SW 1271 (cell line): ENCODE measurements at places on chromosomes 5 and 9.

GRCh38 chr5:171736976-171737891 lies 48.4 kb upstream of the SMIM23 start:
- no peak for DNase-seq

DNA sequence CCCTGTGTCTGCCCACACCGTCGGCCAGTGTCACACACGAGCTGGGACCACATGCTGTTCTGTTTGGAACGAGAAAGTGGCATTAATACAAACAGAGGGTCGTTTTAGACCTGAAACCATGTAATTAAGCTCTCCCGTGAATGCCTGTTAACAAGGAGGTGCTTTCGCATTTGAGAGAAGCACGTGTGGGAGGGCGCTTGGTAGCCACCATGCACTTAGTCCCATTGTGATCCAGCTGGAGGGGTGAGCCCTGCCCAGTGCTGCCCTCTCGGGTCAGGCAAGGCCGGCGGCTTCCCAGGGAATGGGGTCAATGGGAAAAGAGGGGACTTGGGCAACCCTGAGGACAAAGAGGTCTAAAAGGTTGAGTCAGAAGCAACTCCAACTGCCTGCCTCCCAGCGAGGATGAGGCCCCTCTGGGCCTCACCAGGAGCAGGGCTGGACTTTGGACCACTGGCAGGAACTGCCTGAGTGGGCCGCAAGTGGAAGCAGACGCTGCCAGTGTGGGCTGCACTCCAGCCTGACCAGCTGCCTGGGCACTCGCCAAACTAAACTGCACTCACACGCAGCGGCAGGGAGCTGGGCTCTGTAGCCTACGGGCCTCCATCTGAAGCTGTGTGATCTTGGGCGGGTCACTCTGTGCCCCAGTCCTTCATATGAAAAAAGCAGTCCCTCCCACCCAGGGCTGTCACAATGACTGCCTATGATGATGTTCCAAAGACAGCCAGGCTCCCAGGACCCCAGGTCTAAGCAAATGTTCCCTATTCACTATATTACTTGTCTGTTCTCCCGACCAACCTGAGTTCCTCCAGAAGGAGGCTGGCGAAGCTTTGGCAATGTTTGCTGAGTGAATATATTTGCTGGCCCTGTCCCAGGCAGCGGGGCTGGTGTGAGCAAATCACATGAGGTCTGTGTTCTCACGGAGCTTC lies 195.7 kb downstream of the CDK5RAP2 start:
- DNase-seq = no peak

DNA sequence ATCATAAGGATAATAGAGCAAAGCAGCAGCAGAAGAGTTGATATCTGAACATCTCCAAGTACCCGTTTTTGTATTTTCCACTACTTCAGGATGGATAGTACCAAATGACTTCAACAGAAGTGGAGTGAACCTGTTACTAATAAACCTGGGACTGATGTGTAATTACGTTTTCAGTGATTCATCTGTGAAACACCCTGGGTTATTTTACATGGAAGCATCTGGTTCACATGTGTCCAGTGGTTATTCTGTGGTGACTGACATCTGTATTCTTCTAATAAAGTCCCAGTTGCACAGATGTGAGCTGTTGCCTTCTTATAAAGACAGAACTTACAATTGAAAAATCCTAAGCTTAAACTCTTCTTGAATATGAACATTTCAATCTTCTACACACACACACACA lies 139.7 kb upstream of the VCAN start:
- DNase-seq = no peak

DNA sequence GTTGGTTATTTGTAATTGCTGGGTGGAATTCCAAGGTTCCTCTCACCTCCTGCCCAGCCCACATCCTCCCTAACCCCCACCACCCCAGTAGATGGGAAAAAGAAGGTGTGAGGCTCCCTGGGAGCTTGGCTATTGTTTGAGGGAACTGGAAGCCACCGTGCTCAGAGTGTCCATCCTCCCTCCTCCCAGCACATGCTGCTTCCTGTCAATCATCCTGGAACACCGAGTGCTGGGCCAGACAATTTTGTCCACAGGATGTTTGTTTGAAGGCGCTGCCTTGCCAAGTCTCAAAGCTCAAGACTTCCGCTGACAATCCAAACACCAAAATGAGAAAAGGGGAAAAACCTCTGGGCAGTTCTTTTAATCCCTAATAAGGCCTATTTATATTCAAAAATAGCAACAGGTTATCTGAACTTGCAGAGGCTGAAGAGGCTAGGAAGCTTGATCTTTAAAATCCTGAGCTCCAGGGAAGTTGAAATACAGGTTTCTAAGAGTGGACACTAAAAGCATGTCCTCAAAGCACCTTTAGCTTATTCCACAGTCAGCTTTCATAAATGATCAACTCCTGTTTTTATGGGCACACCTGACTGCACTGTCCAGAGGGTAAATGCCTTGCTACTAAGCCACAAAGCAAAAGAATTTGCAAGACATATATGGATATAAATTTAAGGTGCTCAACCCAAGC lies 286.7 kb downstream of the NFIB start:
- no peak for DNase-seq

- no peak for DNase-seq
Measured at GRCh38 chr5:162487528-162488525, 420.3 kb downstream of the GABRG2 start.

- DNase-seq = no peak
Measured at GRCh38 chr9:3541206-3541605, 15.4 kb upstream of the RFX3 start.

DNA sequence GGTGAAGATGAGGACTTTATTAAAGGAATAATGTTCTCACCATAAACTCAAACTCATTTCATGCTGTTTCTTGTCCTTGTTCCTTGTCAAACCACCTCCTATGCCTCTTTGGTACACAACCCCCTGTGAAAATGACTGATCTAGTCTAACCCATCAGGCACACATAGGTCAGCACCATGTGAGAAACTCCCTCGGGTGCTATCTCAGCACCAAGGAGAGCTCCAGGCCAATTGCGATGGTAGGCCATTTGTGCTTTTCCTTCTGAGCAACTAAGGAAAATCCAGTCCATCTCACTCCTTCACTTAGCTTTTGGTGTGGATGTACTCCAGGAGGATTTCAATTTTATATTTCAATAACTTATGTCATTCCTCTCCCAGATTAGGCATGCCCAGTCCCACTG lies 199.8 kb downstream of the ZNF608 start:
- no peak for DNase-seq

GRCh38 chr5:58255386-58255785 lies 204.5 kb downstream of the PLK2 start:
- no peak for DNase-seq

GRCh38 chr5:65708145-65708544 lies 13.8 kb downstream of the SGTB start:
- no peak for DNase-seq

GRCh38 chr5:120083851-120084542 lies 380.1 kb upstream of the PRR16 start:
- DNase-seq = no peak

- no peak for DNase-seq
Measured at GRCh38 chr5:167580608-167581007, 710.8 kb upstream of the WWC1 start.

DNA sequence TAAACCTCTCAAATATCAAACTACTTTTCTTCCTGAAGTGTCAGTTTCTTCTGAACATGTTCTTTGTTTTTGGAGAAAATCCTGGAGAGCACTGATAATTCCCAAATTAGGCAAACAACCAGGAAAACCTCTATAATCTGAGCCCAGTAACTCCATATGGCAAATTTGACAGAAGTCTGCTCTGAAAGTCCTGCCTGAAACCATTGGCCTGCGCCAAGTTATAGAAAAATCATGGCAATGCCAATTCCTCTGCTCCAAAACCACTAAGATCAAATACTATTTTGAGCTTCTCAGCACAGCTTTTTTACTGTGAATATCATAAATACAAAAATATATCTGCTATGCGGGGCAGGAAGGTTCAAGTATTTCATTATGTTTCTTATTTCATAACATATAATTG lies 45.9 kb downstream of the PDE4D start:
- DNase-seq = no peak

DNA sequence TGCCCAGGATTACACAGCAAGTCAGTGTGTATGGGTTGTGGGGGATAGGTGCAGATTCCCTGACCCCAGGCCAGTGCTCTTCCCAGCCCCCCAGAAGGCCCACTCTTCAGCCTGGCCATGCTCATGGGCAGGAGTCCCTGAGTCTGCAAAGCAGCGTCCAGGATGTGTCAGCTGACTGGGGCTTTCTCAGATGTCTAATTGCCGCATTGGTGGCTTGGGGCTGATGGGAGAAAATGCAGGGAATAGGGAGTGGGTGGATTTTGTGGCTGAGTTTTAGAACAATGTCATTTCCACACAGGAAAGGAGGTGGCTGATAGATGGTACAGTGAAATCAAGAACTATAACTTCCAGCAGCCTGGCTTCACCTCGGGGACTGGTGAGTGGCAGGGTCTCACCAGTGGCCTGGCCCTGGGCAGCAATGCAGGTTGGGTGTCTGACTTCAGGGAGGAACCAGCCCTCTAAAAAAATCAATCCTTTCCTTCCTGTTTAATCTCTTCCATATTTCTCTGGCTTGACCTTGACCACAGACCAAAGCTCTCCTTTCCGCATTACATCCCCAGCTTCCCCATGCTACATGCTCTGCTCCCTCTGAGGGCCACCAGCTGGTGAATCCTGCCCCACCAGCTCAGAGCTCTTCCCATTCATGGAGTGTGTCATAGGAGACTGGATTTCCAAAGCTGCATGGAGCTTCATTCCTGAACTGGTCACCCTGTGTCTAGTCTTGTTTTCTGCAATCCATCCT lies 14.2 kb downstream of the GLIPR2 start:
- DNase-seq = no peak

- DNase-seq = no peak
Measured at GRCh38 chr5:1480217-1480616, 35.0 kb upstream of the SLC6A3 start.

DNA sequence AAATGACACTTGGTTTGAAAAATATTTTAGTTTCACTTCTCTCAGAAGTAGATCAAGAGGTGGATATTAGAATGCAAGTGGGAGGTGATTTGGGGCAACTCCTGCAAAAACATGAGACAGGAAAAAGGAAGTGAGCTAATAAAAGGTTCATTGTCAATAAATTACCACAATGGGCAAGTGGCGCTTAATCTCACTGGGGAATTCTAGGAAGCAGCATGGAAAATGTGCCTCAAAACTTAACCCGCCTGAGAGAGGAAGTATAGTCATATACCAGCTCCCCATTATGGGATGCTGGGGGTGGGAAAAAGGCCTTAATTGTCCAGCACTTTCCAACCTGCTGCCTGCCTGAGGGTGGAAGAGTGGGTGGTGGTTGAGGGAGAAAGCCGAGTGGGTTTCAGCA lies 204.1 kb downstream of the ELAVL2 start:
- no peak for DNase-seq

DNA sequence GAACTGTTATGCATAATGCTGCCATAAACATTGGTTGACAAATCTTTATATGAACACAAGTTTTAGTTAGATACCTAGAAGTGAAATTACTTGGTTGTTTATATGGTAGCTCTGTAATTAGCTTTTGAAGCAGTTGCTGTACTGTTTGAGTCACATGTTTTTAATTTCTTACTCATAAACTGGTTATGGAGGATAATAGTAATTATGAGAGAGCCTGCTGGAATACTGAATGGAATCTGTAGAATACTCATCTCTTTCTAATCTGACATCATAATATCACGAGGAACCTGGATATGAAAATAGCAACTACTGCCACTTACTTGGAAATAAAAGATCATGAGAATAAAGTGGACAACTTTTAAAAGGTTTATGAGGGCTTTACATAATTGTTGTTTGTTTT lies 509.2 kb downstream of the CETN3 start:
- DNase-seq = no peak

GRCh38 chr9:108033976-108034964 lies 544.7 kb upstream of the KLF4 start:
- no peak for DNase-seq

- no peak for DNase-seq
Measured at GRCh38 chr9:129400001-129400970, 220.6 kb downstream of the C9orf50 start.

DNA sequence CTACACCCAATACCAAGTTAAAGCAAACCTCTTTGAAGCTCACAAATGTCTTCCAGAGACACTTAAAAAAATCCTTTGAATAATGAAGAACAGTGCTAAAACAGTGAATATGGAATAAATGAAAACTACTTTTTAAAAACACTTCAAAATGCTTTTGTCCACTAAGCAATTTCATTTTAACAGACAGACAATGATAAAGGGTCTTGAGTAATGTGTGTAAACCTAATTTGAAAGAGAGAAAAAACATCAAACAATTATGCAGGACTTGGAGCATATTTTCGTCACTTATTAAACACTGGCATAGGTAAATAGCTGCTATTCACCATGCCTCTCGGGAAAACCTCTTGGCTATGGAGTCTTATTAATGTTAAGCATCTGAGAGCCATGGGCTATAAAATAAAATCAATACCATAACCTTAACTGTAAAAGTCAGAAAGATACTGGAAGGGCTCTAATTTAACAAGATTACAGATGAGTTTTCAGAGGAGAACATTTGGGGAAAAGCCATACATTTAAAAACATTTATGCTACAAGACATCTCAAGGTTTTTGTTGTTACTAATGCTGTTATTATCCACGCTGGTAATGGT lies 177.8 kb downstream of the NFIB start:
- no peak for DNase-seq

DNA sequence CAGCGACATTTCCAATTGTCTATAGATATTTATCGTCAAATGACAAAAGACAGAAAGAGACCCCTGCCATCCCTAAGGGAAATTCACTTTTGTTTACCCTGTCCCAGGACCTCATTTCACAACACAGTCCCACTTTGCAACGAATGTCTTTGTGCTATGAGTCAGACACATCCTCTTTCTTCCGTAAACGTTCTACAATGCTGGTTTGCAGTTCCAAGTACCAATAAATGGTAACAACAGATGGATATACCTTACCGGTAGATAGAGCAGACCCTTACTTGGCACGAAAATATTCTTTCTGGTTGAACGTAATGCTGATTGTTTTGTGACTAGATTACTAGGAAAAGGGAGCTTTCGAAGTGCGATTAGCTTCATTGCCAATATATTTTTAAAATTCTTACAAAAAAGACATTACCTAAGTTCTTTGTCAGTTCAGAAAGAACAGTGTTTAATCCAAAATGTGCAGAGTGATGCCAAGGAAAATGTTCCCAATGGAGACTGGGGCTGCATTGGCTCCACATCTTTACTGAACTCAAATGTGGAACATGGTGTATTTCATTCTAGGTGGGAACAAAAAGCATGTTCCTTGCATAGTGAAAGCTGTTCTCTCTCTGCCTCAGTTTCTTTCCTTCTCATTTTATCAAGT lies 202.5 kb upstream of the SLC27A6 start:
- DNase-seq = no peak

GRCh38 chr9:11312966-11313365 lies 700.2 kb upstream of the PTPRD start:
- DNase-seq = no peak

DNA sequence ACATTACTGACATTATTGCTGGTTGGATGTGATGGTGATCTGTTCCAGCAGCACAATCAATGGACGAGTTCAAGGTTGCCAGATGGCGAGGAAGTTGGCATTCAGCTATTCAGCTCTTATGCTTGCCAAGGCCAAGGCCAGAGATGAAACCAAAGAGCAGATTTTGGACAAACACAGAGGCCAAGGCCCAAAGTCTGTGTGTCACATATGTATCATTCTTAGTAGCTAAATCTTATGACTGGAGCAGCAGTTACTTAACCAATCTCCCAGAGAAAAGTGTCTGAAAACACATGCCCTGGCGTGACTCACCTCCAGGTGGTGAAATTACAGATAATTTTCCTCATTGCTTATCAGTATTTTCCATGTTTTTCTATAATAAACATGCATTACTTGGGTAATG lies 189.0 kb upstream of the EGFLAM start:
- no peak for DNase-seq
